SK-N-SH (cell line): ENCODE measurements at places on chromosomes 3 and 15. TPM values are rescaled to one million over a fixed set of nuclear protein-coding genes. Genes with fewer than 3 reads are reported as not detected.

GRCh38 chr15:40467261-40467615, 3.5 kb upstream of the CHST14 start:
- H3K4me1 ChIP-seq, result peaks cover 21% of the 10 kb centered on the region; the same call in 1 of the 2 replicates
- H3K27ac ChIP-seq, result no peak overlapping the region
- no peak for DNase-seq

DNA sequence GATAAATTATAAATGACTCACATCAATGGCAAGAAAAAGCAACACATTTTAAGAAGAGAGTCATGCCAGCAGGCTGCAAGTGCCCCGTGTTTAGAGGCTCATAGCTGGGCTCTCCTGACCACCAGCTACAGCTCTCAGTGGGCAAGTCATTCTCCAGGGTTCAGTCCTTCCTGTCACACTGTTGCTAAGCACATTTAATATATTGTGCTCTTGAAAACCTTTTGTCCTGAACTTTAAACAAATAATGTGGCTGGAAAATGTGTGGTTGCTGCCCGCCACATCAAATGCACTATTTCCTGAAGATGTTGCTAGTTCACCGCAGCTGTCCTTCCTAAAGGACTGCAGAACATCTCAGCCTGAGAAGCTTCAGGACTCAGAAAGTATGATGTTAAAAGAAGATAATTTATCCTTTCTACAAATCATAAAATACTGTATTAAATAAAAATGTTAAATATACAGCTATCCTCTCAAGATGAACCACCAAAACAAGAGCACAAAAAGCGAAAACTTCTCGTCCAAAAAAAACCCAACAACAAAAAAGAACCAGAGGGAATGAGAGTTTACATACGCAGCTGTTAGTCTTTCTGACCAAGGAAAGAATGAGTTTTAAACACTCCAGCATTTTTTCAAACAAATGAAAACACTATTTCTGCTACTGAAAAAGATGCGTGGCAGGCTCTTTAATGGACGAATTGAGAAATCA, 951 bp downstream of the TARS3 start:
- H3K27me3 ChIP-seq, result no peaks in the 10 kb centered on the region
- H3K36me3 ChIP-seq, result peaks cover 27% of the 10 kb centered on the region
- peak; percentile 22 for DNase-seq
- no peaks in the 10 kb centered on the region; the same call in 1 of the 2 replicates for H3K4me1 ChIP-seq
- H3K4me3 ChIP-seq, result peak overlapping the region; percentile 80

- H3K27ac ChIP-seq, result no peak overlapping the region
- H3K4me1 ChIP-seq, result peaks cover 2% of the 10 kb centered on the region; the same call in 1 of the 2 replicates
- no peak overlapping the region for H3K4me3 ChIP-seq
- no peaks in the 10 kb centered on the region for H3K27me3 ChIP-seq
Observed at GRCh38 chr3:24850245-24850644, 355.6 kb upstream of the THRB start.

The CHRFAM7A gene
- polyA plus RNA-seq, result 0.41 and 0.53 TPM in 2 replicates
